ENCODE measurements at places on chromosomes 4 and X.

- no peak for DNase-seq
These were observed 87.1 kb downstream of the HDX start for GRCh38 chrX:84415140-84415539.

DNA sequence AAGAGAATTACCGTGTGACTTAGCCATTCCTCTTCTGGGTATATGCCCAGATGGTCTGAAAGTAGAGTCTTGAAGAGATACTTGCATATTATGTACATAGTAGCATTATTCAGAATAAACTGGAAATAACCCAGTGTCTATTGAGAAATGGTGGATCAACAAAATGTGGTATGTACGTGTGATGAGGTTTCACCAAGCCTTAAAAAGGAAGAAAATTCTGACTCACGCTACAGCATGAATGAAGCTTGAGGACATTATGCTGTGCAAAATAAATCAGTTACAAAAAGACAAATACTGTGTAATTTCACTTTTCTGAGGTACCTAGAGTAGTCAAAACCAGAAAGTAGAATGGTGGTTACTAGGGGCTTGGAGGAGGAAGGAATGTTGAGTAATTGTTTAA, 37.3 kb downstream of the GBA3 start:
- DNase-seq = no peak

GRCh38 chr4:121307445-121308327, 73.1 kb downstream of the QRFPR start:
- peak; percentile 6 for DNase-seq

DNA sequence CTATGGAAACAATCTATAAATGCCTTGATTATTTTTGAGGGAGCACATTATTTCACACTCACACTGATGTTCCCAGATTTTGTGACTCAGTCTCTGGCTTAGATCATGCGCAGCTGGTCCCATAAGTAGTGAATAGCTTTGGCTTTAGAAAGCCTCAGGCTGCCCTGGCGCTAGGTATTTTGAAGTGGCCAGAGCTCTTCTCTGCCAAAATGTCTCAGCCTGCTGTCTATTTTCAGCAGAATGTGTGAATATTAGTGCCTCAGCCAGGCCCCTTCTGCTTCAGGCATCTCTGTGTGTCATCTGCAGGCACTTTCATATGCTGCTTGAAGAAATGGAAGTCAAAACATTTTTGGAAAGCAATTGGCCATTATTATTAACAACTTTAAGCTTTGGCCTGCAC, 931.0 kb upstream of the INTU start:
- no peak for DNase-seq

GRCh38 chrX:103477496-103477895, 41.8 kb downstream of the RAB40A start:
- DNase-seq = no peak

DNA sequence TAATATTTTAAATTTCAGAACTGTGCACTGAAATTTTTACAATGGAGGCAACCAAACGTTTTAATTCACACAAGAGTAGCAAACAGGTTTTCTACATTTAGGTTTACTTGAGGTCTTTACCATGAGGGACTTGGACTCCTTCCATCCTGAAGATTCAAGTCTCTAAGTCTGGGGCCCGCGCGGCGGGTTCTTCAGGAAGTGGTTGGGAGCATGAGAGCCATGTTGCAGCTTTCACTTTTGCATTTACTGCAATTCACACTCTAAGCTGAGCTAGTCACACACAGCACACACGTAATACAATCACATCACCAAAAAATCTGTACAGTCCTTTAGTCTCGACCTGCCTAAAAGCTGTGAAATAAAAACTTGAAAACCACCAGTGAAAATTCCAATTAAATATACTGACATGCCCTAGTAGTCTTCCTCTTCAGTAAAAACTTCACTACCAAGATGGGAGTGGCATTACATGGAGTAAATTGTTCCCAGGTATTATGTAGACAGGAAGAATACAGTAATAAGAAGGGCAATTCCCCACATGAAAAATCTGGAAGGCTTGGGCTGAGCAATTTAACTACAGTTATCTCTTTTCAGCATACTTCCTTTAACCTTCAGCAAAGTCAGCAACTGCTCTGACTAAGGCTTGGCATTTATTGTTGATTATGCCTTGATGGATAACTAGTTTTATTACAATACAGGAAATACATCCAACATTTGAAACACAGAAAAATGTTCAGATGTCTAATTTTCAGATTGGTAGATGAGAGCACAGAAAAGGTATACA, 571.1 kb upstream of the DIPK2B start:
- DNase-seq = no peak

GRCh38 chr4:165505958-165506837, 127.4 kb downstream of the CPE start:
- DNase-seq = no peak

GRCh38 chr4:63786171-63786570, 623.1 kb downstream of the TECRL start:
- no peak for DNase-seq

DNA sequence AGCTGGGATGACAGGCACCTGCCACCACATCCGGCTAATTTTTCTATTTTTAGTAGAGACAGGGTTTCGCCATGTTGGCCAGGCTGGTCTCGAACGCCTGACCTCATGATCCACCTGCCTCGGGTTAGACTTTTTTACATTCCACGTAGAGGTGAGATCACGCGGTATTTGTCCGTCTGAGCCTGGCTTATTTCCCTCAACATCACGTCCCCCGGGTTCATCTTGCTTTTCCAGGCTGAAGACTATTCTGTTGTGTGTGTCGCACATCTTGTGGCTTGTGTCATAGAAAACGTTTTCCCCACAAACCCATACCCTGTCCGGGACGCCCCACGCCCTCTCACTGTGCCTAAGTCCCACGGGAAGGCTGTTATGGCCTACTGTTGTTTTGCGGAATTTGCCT, 185.3 kb downstream of the CRLF2 start:
- DNase-seq = no peak

- no peak for DNase-seq
These were observed 107.8 kb upstream of the GPC4 start for GRCh38 chrX:133523081-133523487.

DNA sequence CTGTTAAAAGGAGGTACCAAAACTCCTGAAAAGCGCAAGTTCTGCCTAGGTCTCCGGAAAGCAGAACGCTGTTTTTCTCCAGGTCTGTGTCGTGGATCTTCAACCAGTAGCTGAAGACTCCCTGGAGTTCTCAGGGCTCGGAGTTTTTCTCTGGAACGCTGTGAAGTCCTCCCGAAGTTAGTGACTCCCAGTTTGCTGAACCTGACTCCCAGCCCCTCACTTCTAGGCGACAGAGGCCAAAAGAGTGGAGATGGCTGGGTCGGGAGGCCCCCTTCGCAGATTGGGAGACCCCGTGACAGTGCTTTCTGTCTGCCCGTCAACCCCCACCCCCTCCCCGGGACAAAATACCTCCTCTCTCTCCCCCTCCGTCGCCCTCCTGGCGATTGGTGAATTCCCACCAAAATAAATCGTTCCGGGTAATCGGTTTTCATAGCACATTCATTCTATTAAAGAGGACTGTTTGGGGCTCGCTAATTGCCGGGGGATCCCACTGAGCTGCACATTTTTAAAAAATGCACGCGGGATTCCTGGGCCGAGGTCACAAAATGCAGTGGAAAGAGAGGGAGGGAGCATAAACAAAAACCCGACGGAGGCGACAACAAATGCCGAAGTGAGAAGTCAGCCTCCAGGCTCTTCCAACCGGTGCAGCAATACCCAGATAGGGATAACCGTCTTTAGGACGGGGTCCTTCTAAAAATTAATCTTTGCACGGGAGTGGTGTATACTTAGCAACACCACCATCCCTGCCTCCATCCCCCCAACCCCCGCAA, 4.0 kb upstream of the MSX1 start:
- no peak for DNase-seq

- DNase-seq = peak; percentile 36
These were observed 63.5 kb upstream of the WDR17 start for GRCh38 chr4:176002007-176002613.

DNA sequence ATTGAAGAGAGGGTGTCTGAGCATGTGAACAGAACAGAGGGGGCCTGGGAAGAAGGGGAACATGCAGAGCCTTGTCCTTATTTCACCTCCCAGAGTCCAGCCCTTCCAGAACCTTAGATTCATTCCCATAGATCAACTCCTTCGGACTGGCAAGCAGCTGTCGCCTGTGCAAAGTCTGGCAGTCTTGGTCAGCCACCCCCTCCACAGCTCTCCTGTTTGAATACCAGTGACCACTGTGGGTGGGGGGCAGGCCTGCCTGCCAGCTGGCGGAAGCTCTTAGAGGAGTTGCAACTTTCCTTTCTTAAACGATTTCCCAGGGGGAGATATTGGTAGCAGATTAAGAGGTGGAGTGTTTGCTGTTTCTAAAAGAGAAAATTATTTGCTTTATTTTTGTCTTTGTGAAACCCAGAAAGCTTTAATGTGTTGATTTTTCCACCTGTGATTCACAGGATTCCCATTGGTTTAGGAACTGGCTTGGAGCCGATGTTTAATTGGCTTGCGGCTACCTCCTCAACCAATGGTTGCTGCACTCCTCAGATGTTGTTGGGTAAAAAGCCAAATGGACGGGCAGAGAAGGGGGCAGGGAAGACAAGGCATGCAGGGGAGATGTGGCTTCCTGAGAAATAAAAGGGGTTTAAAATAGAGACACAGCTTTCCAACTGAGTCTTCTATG, 62.2 kb upstream of the PRPS1 start:
- DNase-seq = no peak

- DNase-seq = no peak
These were observed 2142.5 kb upstream of the TENM3 start for GRCh38 chr4:180100433-180101344.

GRCh38 chr4:20572976-20573375, 127.3 kb upstream of the PACRGL start:
- DNase-seq = no peak

DNA sequence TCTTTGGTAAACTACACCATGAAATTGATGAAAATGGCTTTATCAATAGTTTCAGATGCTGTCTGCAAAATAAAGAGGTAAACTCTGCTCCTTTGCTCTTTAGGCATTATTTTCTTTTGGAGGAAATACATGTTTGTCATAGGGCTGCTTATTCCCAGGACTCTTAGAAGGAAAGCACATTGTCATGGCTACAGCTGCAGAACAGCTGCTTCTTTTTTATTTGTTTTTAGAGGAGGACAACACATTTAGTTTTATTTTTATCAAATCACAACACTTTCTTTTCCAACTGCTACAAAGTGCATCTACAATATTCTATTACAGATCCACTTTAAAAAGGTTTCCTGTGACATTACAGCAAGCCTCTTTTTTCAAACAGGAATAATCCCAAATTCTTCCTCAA, 12.7 kb upstream of the HPF1 start:
- DNase-seq = no peak

DNA sequence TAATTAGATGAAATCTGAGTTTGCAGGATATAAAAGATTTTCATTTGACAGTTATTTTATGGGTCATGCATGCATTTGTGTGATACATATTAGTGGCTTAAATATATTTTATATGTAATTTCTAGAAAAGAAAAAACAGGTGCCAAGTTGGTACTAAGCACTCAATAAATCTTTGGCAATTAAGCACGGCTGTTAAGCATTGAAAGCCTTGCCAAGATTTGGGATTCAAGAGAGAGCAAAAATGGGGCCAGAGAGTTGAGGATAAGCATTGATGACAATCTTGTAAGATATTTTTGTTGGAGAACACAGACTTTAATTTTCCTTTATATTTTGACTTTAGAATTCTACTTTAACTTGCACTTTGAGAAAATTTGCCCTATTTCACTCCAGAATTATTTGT, 249.8 kb upstream of the MAD2L1 start:
- peak; percentile 20 for DNase-seq

DNA sequence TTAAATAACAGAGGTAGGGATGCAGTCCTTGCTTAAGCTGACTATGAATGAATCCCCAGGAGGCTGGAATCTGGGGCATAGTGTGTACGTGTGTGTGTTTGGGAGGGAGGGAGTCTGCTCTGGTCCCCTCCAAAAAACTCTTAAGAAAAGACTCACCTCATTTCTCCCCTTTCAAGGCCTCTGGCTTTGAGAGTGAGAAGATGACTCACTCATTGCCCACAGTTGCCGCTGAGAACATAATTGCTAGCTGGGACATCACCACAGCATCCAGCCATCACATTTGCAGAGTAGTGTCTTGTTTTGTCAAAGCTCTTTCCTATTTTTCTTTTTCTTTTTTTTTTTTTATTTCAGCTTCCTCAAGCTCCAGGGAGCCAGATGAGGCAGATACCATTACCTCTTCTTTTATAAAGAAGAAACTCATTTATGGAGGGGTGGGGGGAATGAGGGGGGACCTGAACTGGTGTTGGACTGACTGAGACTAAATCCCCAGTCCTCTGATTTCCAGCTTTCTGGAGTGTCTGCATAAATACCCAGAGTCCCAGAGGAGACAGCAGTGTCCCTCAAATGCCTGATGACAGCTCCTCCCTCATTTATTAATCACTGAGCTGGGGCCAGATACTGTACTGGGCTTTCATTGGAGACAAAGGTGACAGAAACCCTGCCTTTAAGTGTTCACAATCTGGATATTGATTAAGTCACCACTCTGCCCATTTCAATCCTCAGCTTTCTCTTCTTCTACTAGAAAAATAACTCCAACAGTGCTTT, 61.9 kb upstream of the LAS1L start:
- no peak for DNase-seq

DNA sequence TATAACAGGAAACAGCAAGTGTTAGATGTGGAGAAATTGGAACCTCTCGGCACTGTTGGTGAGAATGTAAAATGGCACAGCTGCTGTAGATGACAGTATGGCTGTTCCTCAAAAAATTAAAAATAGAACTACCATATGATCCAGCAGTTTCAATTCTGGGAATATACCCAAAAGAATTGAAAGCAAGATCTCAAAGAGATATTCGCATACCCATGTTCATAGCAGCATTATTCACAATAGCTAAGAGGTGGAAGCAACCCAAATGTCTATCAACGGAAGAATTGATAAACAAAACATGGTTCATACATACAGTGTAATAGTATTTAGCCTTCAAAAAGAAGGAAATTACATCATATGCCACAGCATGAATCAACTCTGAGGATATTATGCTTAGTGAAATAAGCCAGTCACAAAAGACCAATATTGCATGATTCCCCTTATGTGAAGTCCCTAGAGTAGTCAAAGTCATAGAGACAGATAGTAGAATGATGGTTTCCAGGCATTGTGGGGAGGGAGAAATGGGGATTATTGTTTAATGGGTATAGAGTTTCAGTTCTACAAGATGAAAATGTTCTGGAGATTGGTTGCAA, 467.7 kb downstream of the IDS start:
- no peak for DNase-seq

GRCh38 chr4:175308236-175308635, 390.1 kb downstream of the ADAM29 start:
- no peak for DNase-seq

GRCh38 chr4:72679666-72680065, 110.6 kb upstream of the ADAMTS3 start:
- no peak for DNase-seq

GRCh38 chrX:54494166-54494988, 1.7 kb downstream of the FGD1 start:
- DNase-seq = no peak
